ENCODE measurements at places on chromosomes 6 and 20.

DNA sequence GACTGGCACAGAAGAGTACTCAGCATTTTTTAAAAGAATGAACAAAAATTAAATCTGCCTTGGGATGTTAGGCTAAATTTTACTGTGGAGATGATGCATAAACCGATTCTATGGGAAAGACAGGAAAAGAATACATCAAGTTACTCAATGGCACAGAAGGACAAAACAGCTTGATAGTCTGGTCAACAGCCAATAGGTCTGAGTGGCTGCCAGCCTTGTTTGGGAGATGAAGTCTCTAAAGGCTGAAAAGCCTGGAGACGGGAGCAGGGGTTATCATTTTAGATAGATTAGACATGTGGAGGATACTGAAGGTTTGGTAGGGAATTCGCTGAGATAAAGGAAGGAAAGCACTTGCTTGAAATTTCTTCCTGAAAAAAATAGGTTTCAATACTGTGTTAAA lies 56.3 kb upstream of the LAMA2 start:
- DNase-seq = no peak

GRCh38 chr6:20188630-20189075 lies 23.6 kb downstream of the MBOAT1 start:
- DNase-seq = no peak

DNA sequence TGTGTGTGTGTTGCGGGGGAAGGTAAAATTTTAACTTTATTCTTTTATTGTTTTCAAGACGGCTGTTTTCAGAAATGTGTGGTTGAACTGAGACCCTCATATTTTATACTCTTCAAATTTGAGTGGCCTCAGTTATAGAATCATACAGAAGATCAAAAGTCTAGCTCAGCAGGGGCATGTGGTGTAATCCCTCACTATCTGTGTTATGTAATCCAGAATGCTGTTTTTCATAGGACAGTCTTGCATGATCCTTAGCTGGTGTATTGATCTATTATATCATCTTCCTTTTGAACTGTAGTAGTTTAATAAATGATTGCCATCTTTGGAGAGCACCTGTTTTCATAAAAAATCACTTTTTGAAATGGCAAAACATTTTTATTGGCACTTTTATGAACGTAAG lies 1.4 kb downstream of the PLCB4 start:
- DNase-seq = no peak

- no peak for DNase-seq
Observed at GRCh38 chr6:169689287-169689686, 12.5 kb downstream of the WDR27 start.

DNA sequence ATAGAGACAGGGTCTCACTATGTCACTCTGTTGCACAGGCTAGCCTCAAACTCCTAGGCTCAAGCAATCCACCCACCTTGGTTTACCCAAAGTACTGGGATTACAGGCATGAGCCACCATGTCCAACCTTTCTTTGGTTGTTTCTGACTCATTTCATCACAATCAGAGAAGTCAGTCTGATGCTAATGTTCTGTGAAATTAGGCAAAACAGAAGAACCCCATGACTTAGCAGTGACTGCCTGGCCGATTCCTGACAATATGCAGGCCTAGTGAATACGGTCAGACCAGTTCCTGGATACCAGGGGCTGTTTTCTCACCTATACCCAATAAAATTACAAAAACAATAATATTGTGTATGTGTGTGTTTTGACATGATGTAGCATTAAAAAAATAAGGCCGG lies 58.8 kb upstream of the BTN3A2 start:
- no peak for DNase-seq

DNA sequence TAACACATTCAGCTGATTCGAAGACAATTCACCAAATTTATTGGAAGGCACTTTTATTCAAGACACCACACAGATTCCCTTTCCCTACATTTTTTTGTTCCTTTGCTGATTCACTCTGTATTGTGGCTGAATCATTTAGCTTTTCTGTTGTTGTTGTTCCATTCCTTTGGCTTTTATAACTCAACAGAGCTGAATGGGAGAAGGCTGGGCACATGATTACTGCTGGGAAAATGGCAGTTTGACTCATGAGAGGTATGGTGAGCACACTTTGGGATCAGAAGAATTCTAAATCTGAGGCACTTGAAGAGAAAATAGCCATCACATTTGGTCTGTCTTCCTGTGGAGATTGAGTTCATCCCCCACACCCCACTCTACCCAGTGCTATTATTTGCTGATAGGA lies 15.7 kb upstream of the SAYSD1 start:
- DNase-seq = no peak

- DNase-seq = no peak
Observed at GRCh38 chr20:9668381-9668780, 154.0 kb downstream of the LAMP5 start.

GRCh38 chr6:31666337-31666965 lies 571 bp downstream of the CSNK2B start:
- DNase-seq = no peak

DNA sequence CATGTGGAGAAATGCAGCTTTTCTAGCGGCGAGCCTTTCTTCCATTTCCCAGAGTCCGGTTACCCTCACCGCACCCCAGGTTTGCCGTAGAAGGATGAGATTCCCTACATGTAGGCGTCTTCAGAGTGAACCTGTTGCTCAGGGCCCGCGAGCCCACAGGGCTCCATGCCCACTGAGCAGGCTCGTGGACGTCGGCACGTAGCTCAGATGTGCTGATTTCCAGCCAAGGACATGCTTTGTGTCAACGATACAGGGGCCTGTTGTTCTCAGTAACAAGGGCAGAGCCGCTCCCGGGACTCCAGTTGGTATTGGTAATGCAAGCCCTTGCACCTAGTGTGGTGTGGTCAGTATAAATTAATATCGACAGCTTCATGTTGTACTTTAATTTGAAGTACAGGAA lies 159.6 kb downstream of the MTHFD1L start:
- no peak for DNase-seq
